ENCODE measurements at places on chromosomes 6 and 20.

DNA sequence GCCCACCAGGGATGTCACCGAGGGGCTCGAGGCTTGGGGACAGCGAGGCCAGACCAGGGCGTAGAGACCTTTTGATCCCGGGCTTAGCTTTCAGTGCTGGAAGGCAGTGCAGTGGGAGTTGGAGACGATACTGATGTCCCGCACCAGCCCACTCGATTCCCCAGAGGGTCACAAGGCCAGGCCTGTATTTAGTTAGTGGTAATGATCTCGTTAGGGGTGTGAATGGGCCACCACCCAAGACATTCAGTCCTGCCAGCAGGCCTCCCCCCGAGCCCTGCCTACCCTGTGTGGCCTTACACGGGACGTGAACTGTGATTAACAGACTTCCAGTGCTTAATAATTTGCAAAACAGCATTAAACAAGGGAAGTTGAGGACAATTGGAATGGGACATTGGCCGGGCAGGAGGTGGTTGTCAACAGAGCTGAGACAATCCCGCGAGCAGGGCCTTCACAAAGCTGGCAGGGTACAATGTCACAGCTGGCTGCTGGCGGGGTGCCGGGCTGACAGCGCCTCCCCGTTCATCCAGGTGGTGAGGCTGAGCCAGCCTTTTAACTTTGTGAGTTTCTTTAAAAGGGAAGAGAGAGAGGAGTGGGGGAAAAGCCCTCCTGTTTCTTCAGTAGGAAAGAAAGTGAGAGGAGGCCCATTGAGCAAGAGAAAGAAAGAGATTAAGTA lies 175.3 kb upstream of the RALGAPA2 start:
- DNase-seq: no peak

DNA sequence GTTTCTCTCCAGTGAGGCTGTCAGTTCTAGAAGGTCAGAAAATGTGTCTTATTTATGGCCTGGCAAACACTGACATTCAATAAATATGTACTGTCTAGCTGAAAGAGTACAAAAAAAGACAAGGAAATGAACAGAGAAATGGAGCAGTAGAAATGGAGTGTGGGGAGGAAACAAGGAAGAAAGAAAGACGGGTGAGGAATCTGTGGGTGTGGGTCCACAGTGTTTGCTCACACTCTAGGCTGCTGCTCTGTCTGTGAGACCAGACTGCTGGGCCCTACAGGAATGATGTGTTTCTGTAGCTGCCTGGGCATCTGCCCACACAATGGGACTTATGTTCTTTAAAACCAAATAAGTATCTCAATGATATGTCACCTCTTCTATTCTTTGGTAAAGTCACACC lies 114.2 kb downstream of the MOXD1 start:
- no peak for DNase-seq

- DNase-seq: no peak
These were observed 11.2 kb downstream of the PCIF1 start for GRCh38 chr20:45945678-45946148.

GRCh38 chr6:44735630-44735963 lies 348.1 kb downstream of the CDC5L start:
- no peak for DNase-seq

DNA sequence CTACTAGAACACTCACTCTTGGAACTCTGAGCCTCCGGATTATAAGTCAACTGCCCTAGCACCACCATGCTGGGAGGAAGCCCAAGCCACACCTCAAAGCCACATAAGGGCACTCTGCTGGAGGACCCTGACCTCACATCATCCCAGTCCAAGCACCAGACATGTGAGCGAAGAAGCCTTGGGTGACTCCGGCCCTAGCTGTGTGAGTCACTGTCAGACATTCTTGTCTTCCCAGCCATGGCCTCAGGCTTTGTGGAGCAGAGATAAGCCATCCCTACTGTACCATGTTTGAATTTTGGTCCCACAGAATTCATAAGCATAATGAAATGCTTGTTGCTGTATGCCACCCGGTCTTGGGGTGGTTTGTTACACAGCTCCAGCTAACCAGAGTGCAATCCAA lies 247.7 kb downstream of the SOD2 start:
- DNase-seq: no peak

DNA sequence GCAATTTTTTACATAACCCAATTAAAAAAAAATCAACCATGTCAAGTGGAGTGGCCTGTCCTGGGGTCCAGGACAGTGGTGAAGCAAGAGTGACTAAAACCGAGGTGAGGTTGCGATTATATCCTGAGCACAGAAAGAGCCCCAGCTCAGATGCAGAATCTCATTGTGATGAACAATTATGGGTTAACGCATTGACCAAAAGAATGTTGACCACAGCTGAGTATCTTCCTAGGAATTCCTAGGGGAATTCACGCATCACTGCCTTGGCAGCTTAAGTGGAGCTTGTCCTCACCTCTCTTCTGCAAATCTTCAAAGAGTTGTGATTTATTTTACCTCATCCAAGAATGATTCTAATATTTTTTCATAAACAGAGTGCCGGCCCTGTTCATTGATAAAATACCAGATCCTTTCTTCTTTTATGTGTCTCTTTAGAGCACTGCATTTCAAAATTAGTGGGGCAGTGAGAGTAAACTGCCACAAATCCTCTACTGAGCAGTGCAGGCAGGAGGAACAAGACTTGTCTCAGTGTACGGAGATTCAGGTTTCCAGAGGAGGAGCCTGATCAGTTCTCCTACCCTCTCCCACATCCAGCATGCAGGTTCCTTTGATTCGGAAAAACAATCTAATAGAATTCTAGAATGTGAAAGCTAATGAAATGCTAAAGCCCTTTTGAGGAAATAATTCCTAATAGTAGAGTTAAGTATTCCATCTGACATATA lies 60.1 kb upstream of the ZNF184 start:
- no peak for DNase-seq

DNA sequence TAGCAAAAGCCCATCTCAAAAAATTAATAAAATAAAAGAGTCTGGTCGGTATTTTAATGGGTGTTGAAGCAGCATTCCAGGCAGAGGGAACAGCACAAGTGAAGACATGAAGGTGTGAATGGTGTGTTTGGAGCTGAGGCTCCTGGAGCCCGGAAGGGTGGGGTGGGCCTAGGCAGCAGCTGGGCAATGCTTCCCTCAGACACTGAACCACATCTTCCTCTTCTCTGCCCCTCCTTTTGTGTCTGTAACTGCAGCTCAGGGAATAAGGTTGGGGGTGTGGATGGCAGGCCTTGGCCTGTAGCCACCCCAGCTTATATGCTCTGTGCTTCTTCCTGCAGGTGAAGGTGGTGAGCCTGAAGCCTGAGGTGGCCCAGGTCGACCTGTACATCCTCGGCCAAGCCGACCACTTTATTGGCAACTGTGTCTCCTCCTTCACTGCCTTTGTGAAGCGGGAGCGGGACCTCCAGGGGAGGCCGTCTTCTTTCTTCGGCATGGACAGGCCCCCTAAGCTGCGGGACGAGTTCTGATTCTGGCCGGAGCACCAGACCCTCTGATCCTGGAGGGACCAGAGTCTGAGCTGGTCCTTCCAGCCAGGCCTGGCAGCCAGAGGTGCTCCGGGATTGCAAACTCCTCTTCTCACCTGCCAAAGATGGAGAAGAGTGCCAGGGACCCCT lies 26.6 kb downstream of the POFUT1 start:
- DNase-seq: no peak

DNA sequence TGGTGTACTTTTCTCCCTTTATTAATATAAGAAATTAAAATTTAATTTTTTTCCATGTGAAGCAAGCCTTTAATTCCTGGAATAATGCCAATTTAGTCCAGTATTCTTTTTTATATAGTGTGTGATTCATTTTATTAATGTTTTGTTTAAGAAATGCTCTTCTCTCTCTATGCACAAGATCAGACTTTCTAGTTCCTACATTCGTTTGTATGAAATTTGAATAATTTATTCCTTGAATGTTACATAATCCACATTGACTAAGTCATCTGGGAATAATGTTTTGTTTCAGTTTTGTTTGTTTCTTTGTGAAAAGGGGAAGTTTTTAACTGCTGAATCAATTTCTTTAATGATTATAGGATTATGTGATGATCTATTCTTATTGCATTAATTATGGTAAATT lies 181.4 kb upstream of the ID4 start:
- DNase-seq: no peak

GRCh38 chr6:127514179-127514772 lies 4.9 kb downstream of the MTCL3 start:
- no peak for DNase-seq

GRCh38 chr20:17228624-17229061 lies 1.8 kb downstream of the PCSK2 start:
- no peak for DNase-seq

- no peak for DNase-seq
These were observed 59.7 kb downstream of the GPX5 start for GRCh38 chr6:28585335-28585734.

GRCh38 chr20:59850018-59850641 lies 83.3 kb downstream of the SYCP2 start:
- no peak for DNase-seq

DNA sequence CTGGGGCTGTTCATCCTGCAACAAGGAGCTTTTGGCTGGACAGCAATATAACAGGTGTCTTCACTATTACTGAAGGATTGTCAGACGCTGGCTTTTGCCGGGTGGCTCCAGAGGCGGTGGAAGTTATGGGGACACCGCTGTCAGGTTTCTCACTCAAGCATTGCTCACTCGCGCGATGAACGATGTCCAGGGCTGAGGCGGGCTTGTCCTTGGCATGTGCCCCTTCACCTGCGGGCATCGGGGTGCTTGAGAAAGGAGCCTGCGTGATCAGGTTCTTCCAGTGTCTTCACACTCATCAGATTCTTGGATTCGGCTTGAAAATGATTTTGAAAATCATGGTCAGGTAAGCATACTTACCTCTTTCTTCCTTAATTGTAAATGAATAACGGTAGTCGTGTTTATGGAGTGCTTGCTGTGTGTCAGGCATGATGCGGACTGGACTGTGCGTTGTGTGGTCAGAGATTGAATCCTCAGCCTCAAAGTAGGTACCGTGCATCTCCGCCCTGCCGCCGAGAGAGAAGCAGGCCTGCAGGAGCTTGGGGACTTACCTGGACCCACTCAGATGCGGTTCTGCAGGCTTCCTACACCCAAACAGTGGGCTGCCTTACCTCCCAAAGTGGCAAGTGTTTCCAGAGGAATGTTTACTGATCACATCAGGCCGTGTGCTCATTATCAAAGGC lies 18.3 kb upstream of the PYGB start:
- no peak for DNase-seq

- DNase-seq: no peak
These were observed 189.9 kb downstream of the EYA4 start for GRCh38 chr6:133431031-133431430.

GRCh38 chr6:13859871-13860555 lies 45.7 kb upstream of the MCUR1 start:
- no peak for DNase-seq

GRCh38 chr20:922781-923180 lies 6.6 kb upstream of the ANGPT4 start:
- no peak for DNase-seq

- DNase-seq: no peak
These were observed 31.3 kb downstream of the MOCS1 start for GRCh38 chr6:39902786-39903465.
